Stimulated activated CD8-positive, alpha-beta memory T cell treated with anti-CD3 and anti-CD28 coated beads, Interleukin-15, amount 100 ng/mL, for 24 hours (primary cell): ENCODE measurements at places on chromosomes 5 and 9.

DNA sequence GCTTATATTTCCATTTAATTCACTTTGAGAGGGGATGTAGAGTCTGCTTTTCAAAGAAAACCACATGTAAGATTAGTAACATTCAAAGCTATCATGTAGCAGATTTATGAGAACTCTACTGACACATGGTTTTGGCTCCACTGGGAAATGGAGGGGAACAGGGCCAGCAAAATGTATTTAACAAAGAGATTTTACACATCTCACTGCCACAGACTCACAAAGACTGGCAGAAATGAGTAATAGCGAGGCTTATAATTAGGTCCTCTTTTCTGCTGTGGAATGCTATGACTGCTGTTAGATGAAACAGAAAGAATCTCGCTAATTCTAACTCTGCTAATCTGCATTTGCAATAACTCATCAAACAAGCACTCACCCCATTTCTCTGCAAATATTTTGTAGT is 4.5 kb downstream of the DAP start:
- no peak for DNase-seq

DNA sequence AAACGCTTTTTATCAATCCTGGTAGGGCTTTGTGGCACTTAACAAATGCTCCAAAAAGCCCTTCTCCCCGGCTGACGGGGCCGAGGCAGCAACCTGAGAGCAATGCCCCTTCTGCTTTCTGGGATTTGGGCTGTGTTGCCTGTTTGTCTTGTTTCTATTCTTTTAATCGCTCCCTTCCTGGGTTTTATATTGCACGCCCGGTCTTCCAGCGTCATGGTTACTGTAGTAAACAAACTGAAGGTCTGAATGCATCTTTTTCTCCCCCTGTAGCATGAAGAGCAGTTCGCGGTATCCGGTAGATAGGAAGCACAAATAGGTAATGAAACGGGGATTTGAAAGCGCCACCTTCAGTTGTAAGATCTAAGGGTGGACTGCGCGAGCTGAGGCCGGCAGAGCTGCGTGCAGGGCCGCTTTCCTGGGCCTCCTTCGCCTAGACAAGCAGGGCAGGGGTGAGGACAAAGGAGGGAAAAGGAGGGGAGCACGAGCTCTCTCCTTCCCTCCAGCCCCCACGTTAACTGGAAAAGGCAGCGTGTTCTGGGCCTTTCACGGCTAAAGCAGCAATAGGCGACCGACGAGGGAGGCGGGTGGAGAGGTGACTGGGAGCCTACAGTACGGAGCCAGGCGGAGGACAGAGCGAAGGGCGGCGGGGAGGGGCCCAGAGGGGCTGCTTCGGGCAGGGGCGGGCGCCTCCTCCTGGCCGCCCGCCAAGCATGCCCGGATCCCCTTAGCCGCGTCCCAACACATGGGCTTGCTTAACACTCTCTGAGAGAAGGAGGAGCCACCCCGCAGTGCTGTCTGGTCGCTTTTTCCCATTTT is 49.3 kb upstream of the ZNF366 start:
- DNase-seq = no peak

GRCh38 chr9:131875828-131876485 is 136.1 kb upstream of the RAPGEF1 start:
- no peak for DNase-seq

DNA sequence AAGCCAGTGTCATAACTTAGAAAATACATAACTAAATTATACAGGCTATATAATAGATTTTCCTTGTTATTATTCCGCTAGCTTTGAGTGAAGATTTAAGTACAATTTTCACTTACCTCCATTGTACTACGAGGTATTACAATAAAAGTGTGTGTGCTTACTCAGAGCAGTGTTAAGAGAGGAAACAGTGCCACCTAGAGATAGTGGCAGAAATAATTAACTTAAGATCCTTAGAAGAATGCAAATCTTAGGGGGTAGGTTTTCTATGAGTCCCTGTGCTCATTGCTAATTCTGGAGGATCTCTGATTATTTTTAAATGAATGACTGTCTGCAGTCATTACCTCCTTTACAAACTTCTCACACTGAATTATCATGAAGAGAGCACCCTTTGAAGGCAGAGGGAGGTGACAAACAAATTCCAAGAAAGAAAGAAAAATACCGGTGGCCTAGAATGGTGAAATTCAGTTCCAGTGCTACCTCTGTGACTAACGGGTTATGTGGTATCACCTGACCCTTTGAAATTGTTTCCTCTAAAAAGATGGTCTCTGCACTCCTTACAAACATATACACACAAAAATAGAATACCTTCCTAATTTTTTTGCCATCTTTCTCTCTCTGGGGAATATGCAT is 379.8 kb downstream of the TRIM36 start:
- DNase-seq = no peak

DNA sequence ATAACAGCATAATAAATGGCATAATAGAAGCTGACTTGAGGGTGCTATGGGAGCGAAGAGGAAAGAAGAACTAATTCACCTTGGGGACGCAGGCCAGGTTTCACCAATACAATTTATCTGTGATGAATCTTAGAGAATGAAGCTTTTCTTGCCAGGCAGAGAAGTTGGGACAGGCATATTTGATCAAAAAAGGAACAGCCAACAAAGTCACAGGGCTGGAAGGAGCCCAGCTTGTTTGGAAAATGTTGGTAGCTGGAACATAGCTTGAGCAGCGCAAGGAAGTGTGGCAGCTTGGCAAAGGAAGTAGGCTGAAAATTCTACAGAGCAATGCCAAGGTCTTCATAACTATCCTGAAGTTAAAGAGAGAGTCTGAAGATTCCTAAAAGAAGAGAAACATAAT is 181.5 kb upstream of the OR13F1 start:
- no peak for DNase-seq

GRCh38 chr5:133195250-133195649 is 143.4 kb downstream of the HSPA4 start:
- no peak for DNase-seq

- DNase-seq = no peak
These were observed 122.9 kb downstream of the NXNL2 start for GRCh38 chr9:88657893-88658292.

DNA sequence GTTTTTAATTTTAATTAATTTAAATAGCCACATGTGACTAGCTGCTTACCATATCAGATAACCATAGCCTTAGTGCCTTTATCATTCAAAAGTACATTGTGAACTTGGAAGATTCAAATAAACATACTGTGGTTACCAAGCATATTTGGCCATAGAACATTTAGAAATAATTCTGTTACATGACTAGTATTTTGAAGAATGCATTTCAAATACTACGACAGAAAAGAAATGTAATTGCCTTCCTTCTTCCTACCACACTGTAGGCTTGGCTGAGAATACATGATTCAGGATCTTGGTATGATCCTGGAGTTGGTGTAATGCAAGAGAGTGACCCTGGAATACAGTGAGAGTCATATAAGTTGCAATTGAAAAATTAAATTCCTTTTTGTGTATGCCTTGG is 109.7 kb upstream of the PCA3 start:
- no peak for DNase-seq

DNA sequence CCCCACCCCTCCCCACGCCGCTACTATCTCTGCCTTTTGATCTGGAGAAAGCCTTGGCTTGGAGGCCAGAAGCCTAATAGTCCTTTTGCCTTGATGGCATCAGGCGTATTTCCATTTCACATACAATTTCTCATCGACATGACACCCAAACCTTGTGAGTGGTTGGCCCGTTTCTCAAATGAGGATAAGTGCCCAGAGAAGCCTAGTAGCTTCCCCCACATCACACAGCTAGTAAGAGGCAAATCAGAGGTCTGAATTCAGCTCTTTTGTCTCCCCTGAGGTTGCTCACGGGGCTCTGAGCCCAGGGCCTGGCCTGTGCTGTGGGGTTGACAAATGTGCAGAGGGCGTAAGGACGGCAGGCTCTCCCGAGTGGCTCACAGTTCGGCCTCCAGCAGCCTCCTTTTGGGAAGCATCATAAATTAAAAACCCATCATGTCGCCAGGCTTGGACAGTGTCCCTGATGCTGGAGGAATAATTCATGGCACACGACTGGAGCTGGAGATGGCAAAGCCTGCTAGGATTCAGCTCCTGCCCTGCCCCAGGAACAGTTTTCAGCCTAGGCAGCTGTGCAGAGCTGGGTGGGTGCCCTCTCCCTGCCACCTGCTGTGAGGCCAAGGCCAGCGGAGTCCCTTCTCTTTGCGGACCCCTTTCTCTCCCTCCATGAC is 263.8 kb downstream of the NSG2 start:
- no peak for DNase-seq

DNA sequence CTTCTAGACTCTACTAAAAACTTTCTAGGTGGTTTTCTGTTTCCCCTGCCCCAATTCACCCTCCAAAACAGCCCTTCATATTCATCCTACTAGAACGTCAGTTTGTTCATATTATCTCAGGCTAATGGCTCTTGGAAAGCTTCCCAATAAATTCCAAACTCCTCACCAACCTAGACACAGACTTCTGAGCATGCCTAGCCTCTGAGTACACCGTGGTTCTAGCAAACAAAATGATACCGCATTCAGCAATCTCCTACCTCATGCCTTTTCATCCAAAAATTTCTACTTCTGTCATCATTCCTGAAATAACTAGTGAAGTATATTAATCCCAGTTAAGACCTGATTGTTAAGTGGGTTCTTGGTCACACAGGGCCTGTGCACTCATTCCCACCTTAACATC is 46.5 kb upstream of the NR5A1 start:
- no peak for DNase-seq

DNA sequence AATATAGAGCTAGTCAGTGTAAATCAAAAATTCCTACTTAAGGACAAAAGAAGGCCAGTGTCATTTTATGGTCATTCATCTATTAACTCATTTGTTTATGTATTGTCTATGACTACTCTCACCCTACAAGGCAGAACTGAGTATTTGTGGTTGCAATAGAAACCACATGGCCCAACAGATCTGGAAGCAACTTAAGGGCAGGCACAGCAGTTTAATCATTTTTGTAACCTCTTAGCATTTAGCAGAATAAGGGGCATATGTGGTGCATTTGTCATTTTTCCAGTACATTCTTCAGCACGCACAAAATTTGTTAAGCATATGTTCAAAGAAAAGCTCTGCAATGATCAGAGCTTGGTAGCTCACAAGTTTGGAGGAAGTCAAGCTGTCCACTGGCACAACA is 1.1 kb downstream of the FKBP15 start:
- DNase-seq = no peak

DNA sequence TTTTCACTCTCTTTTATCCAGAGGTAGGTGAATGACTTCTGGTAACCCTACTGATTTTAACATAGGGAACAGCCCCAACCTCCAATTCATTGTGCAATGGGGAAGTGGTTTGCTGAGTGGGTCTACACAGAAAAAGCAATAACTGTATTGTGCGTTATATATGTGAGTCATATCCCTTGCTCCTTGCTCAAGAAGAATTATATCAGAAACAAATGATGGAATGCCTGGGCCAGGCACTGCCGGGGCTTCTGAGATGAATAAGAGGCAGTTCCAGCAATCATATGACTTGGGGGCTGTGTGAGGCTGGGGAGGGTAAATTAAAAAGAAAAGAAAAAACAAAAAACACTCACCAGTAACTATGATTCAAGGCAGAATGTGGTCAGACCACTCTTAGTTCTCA is 79.2 kb upstream of the ABCA1 start:
- no peak for DNase-seq

GRCh38 chr5:81305785-81306184 is 4.4 kb downstream of the ZCCHC9 start:
- no peak for DNase-seq

- DNase-seq = no peak
These were observed 206.0 kb upstream of the DMRTA1 start for GRCh38 chr9:22240619-22241018.

DNA sequence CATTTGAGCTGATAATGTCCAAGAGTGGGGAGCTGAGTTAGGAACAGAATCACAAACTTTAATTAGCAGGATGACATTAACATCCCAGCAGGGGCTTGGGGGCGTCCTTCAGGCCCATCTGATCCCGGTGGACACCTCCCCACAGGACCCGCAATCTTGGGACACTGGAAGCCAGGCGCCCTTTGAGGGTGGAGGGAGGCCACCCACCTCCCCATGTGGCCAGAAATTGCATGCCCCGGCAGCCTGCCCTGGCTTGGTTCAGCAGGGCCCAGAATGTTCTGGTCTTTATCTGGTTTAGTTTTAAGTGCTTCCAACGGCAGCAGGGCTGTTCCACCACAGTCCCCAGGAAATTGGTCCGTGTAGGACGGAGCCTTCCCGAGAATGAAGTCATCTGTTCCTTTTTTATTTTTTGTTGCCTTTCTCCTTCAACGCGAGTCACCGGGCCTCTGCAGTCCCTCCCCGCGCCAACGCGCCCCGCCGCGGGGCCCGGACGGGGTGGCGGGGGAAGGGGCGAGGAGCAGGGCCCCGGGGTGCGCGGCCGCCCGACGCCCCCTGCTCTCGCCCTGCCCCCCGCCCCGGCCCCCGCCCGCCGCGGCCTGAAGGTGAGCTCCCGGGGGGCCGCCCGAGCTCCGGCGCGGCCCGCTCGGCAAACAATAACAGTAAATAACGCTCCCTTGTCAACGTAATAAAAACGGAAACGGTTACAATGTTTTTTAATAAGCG is 207.9 kb downstream of the C9orf50 start:
- DNase-seq = no peak

DNA sequence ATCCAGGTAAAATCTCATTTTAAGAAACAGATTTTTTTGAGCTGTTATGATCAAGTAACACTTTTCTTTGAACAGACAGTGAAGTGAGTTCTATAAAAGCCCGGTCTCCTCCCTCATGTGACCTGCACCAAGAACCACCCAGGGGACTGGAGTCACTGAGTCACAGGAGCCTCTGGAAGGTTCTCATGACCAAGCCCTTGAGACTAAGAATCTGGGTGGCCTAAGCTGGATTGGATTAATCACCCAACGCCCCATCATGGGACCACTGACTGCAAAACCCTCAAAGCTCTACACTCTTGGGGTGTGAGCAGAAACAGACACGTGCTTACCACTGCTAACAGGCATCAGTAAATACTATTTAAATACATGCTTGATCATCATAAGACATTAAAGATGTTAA is 48.4 kb downstream of the SECISBP2 start:
- no peak for DNase-seq

- no peak for DNase-seq
These were observed 152.4 kb downstream of the MPDZ start for GRCh38 chr9:13127131-13127530.
